ENCODE measurements at places on chromosomes 11 and 22.
A peak's percentile ranks its signal among the peaks of the same experiment; 100 is the strongest.

GRCh38 chr11:44258839-44259420 is 51.0 kb downstream of the ALX4 start:
- DNase-seq, result no peak

DNA sequence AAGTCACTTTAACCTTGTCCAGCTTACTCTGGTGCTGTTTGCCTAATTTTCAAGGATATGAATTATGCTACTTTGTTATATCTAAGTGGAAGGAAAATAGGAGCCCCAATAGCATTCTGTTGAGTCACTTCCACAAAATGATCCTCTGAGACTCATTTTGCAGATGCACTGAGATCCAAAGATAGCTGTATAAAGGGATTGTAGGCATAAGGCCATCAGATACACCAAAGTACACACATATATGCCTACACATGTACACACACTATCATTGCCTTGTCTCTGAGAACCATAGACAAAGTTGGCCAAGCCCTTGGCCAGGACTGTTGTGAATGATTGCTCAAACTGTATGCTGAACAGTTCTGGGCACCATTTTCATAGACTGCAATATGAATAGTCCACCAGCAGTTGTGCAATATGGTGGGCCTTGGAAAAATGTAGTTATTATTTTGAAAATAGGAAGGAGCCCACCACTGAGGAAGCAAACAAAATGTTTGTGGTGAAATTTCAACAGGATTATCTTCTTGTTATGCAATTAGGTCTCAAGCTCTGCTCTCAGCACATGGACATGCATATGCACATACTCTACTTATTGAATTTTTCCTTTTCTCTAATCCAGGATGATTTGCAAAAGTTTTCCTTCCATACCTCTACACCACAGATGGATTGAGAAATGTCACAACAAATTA is 186.0 kb upstream of the CTSC start:
- DNase-seq, result no peak

- no peak for DNase-seq
Observed at GRCh38 chr11:59000003-59000402, 60.7 kb downstream of the GLYATL1 start.

GRCh38 chr22:28410050-28410816 is 269.4 kb downstream of the TTC28 start:
- DNase-seq, result no peak

GRCh38 chr11:92050305-92050704 is 174.3 kb upstream of the FAT3 start:
- DNase-seq, result no peak

DNA sequence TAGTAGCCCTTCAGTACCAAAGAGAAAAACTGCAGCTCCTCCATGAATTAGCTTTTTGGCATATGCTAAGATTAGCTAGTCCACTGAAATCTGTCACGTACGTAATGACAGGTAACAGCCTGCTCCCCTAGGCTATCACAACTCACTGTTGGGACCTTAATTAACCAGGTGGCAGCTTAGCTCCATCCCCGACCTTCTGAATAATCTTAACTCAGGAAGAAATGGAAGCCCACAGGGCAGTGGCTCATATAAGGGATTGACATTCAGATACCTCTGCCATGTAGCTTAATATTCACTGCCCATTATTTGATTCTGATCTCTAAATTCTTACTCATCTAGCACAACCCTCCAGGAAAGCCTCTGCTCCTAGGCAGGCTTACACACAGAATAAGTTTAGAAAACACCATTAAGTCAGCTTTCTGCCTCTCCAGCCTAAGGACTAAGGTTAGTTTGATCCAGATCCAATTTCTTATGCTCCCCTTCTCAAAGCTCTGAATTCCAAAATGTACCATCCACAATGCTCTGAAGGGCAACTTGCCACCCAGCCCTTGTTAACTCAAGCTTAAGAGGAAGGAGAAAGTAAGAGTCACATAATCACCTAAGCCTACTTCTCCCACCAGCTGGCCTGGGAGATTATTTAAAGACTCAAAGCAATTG is 5.0 kb downstream of the HSPA8 start:
- DNase-seq, result peak; percentile 34
